ENCODE measurements at places on chromosomes 1 and 21. TPM values are rescaled to one million over a fixed set of nuclear protein-coding genes. Genes with fewer than 3 reads are reported as not detected.

- no peak overlapping the region for H3K4me3 ChIP-seq
- no peak for DNase-seq
- no peaks in the 10 kb centered on the region for H3K4me1 ChIP-seq
- no peaks in the 10 kb centered on the region for H3K27me3 ChIP-seq
- H3K27ac ChIP-seq: no peak overlapping the region
- no peaks in the 10 kb centered on the region for H3K36me3 ChIP-seq
Observed at GRCh38 chr1:237227476-237227875, 185.5 kb downstream of the RYR2 start.

- H3K27me3 ChIP-seq: peaks cover 18% of the 10 kb centered on the region
- H3K27ac ChIP-seq: no peak overlapping the region
Observed at GRCh38 chr21:44510508-44511218, 29.3 kb downstream of the KRTAP10-1 start.

The FCRL6 gene
- 3.2 TPM for total RNA-seq

The GSTM1 gene
- total RNA-seq: not detected

The NOS1AP gene
- total RNA-seq: 4.9 TPM

- H3K4me1 ChIP-seq: peaks cover 10% of the 10 kb centered on the region
- H3K4me3 ChIP-seq: no peak overlapping the region
- DNase-seq: peak; percentile 60
Observed at GRCh38 chr1:25676488-25676887, 59.9 kb downstream of the MAN1C1 start.

The C8B gene
- total RNA-seq: not detected

GRCh38 chr21:17949421-17949820 is 130.3 kb upstream of the C21orf91 start:
- H3K27ac ChIP-seq: no peak overlapping the region
- peaks cover 5% of the 10 kb centered on the region for H3K4me1 ChIP-seq
- no peak for DNase-seq
- H3K27me3 ChIP-seq: no peaks in the 10 kb centered on the region
- H3K36me3 ChIP-seq: no peaks in the 10 kb centered on the region

The FTCD gene
- 0.46 TPM for total RNA-seq

DNA sequence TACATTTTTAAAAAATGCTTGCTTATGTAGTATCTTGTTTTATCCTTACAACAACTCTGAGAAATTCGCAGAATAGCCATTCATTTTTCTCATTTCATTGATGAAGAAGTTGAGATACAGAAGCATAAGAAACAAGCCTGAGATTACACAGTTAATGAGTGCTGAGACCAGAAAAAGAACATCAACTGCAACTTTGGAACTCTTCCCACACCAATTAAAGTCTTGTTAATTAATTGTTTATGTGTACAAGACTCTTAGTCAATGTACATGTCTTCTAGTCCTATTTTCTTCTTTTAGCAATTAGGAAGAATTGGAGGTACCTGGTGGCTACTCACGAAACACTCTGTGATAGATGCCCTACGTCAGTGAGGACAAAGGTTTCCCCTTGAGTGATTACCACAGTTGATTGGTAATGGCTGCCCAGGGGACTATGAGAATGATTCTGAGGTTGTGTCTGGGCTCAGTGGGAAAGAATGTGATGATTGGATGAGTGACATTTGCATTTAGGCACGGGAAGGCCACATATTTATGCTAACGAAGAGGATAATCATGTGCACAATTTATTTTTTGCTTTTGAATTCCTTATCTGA is 187.4 kb upstream of the KCNK2 start:
- no peaks in the 10 kb centered on the region for H3K4me1 ChIP-seq
- DNase-seq: no peak
- H3K27ac ChIP-seq: no peak overlapping the region
- H3K4me3 ChIP-seq: no peak overlapping the region

The SLC6A9 gene
- total RNA-seq: 19.2 TPM

DNA sequence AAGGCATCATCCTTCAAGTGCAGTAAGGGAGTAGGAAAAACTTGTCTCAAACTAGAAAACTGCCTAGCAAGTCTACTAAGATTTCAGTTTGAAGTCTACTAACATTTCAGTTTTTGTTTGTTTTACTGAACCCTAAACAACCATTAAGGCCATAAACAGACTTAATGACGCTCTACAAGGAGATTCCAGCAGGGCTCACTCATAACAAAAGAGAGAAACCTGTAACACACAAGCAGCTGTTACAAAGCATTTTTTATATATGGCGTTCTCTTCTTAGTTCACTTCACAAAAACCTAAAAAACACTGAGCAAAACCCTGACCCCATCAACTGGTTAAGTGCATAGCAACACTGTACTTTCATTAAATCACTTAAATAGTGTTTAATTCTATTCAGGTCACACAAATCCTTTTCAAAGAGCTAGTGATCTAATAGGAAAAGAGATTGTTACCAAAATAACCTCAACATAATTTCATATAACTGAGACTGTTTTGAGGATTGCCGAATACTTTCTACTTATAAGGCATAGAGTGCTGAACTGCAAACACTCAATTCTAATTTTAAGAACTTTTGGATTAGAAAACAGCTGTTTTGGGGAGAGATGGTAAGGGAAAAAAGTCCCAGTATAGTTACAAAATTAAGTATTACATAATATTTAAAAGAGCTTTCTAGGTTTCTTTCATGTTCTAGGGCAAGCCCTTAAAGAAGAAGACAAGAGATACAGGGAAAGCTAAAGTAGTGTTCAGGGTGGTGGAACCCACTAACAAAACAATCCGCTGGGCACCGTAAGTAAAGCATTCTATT is 1.4 kb downstream of the B3GALNT2 start:
- H3K27me3 ChIP-seq: no peaks in the 10 kb centered on the region
- H3K4me1 ChIP-seq: peaks cover 12% of the 10 kb centered on the region
- peak overlapping the region; percentile 70 for H3K4me3 ChIP-seq
- H3K27ac ChIP-seq: peak overlapping the region; percentile 96
- DNase-seq: no peak
- H3K36me3 ChIP-seq: no peaks in the 10 kb centered on the region

The ZMYND12 gene
- total RNA-seq: 1.9 TPM

- H3K4me1 ChIP-seq: peaks cover 10% of the 10 kb centered on the region
- H3K27ac ChIP-seq: no peak overlapping the region
- no peak overlapping the region for H3K4me3 ChIP-seq
- H3K27me3 ChIP-seq: no peaks in the 10 kb centered on the region
Observed at GRCh38 chr1:52238474-52238873, 96.6 kb downstream of the ZFYVE9 start.

The AADACL3 gene
- not detected for total RNA-seq

DNA sequence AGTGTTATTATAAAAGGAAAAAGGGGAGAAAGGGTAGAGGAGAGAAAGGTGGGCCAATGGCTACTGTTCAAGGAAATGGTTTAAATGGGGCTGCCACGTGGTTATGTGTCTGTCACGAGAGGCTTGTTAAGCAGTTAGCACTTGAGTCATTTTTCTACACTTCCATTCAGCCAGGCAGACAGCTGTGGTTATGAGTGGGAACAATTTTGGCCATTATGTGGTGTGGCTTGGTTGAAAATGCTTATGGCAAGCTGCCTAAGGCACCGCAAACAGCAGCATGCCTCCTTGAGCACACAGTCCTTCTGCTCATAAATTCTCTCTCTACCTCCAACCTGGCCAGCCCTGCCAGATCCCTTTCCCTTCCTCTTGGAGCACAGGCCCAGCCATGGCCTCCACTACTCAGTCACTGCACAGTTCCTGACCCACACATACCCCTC is 3.2 kb upstream of the SRM start:
- DNase-seq: no peak
- H3K4me3 ChIP-seq: no peak overlapping the region
- H3K36me3 ChIP-seq: peaks cover 26% of the 10 kb centered on the region
- no peaks in the 10 kb centered on the region for H3K27me3 ChIP-seq
- H3K4me1 ChIP-seq: peaks cover 20% of the 10 kb centered on the region
- no peak overlapping the region for H3K27ac ChIP-seq

The MAP3K21 gene
- 9.1 TPM for total RNA-seq

The OR2AK2 gene
- not detected for total RNA-seq

- no peaks in the 10 kb centered on the region for H3K36me3 ChIP-seq
- H3K27ac ChIP-seq: no peak overlapping the region
- peaks cover 5% of the 10 kb centered on the region for H3K4me1 ChIP-seq
Observed at GRCh38 chr1:17582124-17582774, 42.8 kb downstream of the ARHGEF10L start.

DNA sequence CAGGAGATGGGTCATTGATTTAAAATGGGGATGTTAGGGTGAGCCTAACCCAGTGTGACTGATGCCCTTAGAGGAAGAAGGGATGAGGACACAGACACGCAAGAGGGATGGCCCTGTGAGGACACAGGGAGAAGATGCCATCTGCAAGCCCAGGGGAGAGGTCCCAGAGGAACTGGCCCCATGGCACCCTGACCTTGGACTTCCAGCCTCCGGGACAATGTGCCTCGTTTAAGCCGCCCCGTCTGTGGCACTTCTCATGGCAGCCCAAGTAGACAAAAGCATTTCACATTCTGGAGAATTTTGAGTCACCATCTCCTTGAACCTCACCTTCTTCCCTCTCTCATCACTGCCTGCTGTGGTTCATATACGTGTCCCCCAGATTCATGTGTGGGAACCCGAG is 20.1 kb upstream of the PCBP3 start:
- DNase-seq: peak; percentile 54
- H3K36me3 ChIP-seq: no peaks in the 10 kb centered on the region
- no peak overlapping the region for H3K27ac ChIP-seq
- no peaks in the 10 kb centered on the region for H3K4me1 ChIP-seq

GRCh38 chr21:35616090-35616489 is 444.2 kb downstream of the SETD4 start:
- no peaks in the 10 kb centered on the region for H3K27me3 ChIP-seq
- H3K27ac ChIP-seq: no peak overlapping the region
- no peaks in the 10 kb centered on the region for H3K4me1 ChIP-seq
- H3K4me3 ChIP-seq: no peak overlapping the region
- no peak for DNase-seq

DNA sequence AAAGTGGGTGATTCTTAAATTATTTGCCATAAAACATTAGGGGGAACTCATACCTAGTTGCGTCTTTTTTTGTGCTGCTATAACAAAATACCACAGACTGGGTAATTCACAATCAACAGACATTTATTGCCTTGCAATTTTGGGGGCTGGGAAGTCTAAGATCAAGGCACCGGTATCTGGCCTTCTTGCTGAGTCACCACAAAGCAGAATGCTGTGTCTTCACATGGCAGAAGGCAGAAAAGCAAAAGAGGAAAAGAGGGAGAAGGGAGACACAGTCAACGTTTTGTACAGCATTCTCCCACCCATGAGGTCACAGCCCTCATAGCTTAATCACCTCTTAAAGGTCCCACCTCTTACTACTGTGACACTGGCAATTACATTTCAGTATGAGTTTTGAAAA is 291.0 kb downstream of the CHRM3 start:
- no peaks in the 10 kb centered on the region for H3K27me3 ChIP-seq
- no peaks in the 10 kb centered on the region for H3K36me3 ChIP-seq
- DNase-seq: no peak
- H3K4me3 ChIP-seq: no peak overlapping the region
- H3K27ac ChIP-seq: no peak overlapping the region

- no peaks in the 10 kb centered on the region for H3K36me3 ChIP-seq
- no peak for DNase-seq
- H3K27me3 ChIP-seq: no peaks in the 10 kb centered on the region
- H3K4me3 ChIP-seq: no peak overlapping the region
Observed at GRCh38 chr21:45900034-45900868, 81.3 kb upstream of the COL6A1 start.

The C1orf216 gene
- total RNA-seq: 13.9 TPM

GRCh38 chr1:76820028-76820427 is 47.3 kb upstream of the ST6GALNAC5 start:
- H3K27me3 ChIP-seq: no peaks in the 10 kb centered on the region
- no peaks in the 10 kb centered on the region for H3K4me1 ChIP-seq
- no peak overlapping the region for H3K27ac ChIP-seq
- no peak for DNase-seq
- H3K36me3 ChIP-seq: no peaks in the 10 kb centered on the region

The ANGPTL3 gene
- not detected for total RNA-seq

- H3K4me1 ChIP-seq: peaks cover 4% of the 10 kb centered on the region
- no peaks in the 10 kb centered on the region for H3K27me3 ChIP-seq
- H3K4me3 ChIP-seq: no peak overlapping the region
- DNase-seq: no peak
Observed at GRCh38 chr1:211697356-211697755, 21.9 kb upstream of the NEK2 start.

DNA sequence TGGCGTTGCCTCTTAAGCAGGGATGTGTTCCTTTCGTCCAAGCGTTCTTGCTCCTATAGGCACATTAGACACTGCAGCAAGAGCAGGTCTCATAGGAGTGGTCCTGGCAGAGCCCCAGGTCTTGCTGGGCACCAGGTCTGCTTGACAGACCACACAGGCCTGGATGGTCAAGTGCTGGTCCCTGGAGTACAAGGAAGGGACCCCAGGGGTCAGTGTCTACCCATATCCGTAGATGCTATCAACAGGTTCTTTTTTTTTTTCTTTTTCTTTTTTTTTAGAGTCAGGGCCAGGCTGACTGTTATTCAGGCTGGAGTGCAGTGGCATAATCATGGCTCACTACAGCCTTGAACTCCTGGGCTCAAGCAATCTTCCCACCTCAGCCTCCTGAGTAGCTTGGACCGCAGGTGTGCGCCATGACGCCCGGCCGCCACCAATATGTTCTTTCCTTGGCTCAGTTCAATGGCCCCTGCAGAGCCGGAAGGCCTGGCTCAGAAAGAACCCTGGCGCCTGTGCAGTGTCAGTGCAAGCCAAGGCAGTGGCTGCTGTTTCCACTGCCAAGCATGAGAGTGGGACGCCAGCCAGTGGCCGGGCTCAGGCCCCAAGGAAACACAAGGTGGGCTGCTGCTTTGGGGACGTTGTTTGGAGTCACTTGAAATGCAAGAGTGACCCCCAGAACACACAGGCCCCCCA is 10.0 kb upstream of the TNFRSF8 start:
- no peak overlapping the region for H3K27ac ChIP-seq
- no peaks in the 10 kb centered on the region for H3K4me1 ChIP-seq
- DNase-seq: no peak
- no peaks in the 10 kb centered on the region for H3K36me3 ChIP-seq
- H3K4me3 ChIP-seq: no peak overlapping the region

- H3K27me3 ChIP-seq: no peaks in the 10 kb centered on the region
- H3K4me3 ChIP-seq: no peak overlapping the region
- H3K27ac ChIP-seq: no peak overlapping the region
Observed at GRCh38 chr1:23524716-23525401, 6.2 kb downstream of the E2F2 start.

- no peaks in the 10 kb centered on the region for H3K27me3 ChIP-seq
- DNase-seq: no peak
- peak overlapping the region; percentile 45 for H3K27ac ChIP-seq
- no peaks in the 10 kb centered on the region for H3K36me3 ChIP-seq
- H3K4me1 ChIP-seq: peaks cover 9% of the 10 kb centered on the region
- peak overlapping the region; percentile 8 for H3K4me3 ChIP-seq
Observed at GRCh38 chr1:150186789-150187559, 37.3 kb downstream of the PLEKHO1 start.

DNA sequence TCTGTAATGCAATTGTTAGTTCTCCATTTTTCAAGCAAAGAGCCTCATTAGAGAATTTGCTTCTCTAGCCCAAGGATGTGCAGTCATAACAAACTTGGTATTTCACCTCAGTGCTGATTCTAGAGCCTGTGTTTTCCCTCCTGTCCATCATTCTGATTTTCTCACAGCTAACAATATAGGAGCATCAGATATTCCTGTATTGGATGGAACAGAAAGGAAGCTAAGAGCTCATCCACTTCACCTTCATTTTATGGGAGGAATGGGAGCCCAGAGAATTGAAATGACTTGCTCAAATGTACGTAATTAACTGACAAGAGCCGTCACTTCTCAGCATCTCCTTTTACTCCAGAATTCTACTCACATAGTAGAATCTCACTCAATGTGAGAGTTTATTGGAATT is 96.6 kb downstream of the EDEM3 start:
- no peak for DNase-seq
- H3K27ac ChIP-seq: no peak overlapping the region
- H3K4me1 ChIP-seq: no peaks in the 10 kb centered on the region
- H3K4me3 ChIP-seq: no peak overlapping the region
- no peaks in the 10 kb centered on the region for H3K36me3 ChIP-seq

Measured in upper lobe of right lung (tissue), 1 donor.